ENCODE measurements at places on chromosomes 4 and X.

GRCh38 chr4:152848508-152848907 lies 68.8 kb downstream of the ARFIP1 start:
- DNase-seq, result no peak

GRCh38 chr4:181364504-181364903 lies 878.7 kb upstream of the TENM3 start:
- no peak for DNase-seq

DNA sequence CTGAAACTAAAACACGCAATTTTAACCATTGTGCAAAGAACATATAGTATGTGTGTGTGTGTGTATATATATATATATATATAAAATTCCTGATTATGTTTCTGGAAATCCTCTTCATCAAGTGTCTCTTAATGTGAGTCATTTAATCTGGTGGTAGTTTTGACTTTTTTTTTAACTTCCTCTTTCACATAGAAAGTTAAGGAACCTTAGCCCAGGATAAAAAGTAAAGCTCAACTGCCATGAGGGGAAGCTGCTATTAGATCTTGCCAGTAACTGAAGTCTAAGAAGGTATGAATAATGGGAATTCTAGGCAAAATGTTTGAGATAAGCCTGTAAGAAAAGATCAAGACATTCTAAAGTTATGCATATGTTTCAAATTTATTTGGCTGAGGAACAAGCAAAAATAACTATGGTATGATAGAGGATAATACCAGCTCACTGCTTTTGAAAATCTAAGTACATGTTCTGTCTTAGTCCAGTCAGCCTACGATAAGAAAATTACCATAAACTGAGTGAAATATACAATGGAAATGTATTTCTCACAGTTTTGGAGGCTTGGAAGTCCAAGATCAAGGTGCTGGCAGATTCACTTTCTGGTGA lies 757.0 kb downstream of the TRAM1L1 start:
- DNase-seq, result no peak

DNA sequence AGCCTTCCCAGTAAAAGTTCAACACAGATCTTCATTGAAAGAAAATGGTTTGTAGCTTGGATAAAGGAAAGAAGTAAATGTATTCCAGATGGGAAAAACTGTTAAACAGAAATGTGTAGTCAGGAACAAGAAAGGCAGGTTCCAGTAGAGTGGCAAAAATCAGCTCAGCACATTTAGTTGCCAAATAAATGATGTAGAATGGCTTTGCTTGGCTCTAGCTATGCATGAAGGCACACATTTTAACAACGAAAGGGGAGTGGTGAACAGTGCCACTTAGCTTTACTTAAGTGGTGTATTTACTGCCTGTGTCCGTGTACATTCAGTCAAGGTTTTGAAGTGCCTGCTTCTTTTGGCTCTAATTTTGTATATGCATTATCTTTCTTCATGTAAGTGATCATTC lies 644.5 kb upstream of the ATOH1 start:
- DNase-seq, result no peak

GRCh38 chr4:114364857-114365256 lies 233.8 kb upstream of the UGT8 start:
- no peak for DNase-seq

GRCh38 chr4:10101671-10102473 lies 14.7 kb downstream of the WDR1 start:
- DNase-seq, result no peak

DNA sequence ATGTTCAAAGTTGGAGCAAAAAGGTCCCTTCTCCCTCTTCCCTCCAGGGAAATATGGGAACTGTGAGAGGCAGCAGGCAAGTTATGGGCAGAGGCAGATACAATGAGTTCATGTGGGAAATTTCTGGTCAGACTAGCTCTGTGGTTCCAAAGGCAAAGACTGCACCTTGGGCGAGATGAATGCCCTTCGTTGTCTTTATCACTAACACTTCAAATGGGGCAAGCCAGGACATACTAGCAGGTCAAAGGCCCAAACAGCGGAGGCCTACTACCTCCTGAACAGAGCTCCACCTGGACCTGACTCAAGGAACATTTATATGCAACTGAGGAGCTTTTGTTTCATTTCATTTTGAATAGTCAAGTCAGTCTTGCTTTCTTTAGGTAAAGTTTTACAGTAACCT lies 29.0 kb downstream of the SRPX2 start:
- DNase-seq, result no peak

DNA sequence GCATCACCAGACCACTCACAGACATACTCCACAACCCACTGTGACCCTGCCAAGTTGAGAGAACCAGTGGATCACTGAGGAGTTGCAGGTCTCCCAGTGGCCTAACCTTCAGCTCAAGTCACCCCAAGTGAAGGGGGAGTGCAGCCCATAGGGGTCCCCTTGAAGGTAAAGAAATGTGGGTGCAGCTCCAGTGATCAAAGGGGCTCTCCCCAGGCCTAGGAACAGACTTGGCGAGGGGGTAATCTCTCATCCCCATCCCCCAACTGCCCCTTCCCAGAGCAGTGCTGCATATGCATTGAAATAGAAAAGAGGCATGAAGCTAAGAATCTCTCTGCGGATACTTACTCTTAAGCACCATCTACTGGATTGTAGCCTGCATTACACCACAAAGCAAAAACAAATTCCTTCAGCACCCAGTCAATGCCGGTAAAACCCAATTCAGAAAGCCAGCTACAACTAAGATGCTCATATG lies 27.0 kb downstream of the MAGEE1 start:
- no peak for DNase-seq

DNA sequence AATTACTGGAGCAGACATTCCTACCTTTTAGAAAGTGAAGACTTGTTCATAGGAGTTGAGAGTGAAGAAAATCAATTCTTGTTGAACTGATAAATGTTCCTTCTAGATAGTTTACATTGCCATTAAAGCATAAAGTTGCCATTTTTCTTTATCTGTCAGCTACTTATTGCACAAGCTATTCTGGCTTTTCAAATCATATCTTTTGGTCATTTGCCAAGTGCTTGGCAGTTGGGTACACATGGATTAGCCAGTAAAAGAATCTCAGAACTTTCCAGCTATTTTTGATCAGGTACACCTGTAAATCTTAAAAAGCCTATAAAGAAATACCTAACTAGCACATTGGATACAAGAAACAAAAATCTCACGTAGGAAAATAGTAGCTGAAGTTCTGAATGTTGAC lies 56.4 kb upstream of the PNPLA4 start:
- DNase-seq, result no peak

Data from liver (tissue), 10 donors.